Thyroid gland (tissue), 4 donors: ENCODE measurements at places on chromosomes 1 and 21. TPM values are rescaled to one million over a fixed set of nuclear protein-coding genes. Genes with fewer than 3 reads are reported as not detected.

The SRSF4 gene
- total RNA-seq, result 85.8 TPM

The PLEKHG5 gene
- total RNA-seq, result 8.9 TPM

The FABP3 gene
- total RNA-seq, result 5.4 TPM

The PSRC1 gene
- total RNA-seq, result 1.0 TPM

The AADACL3 gene
- total RNA-seq, result not detected

The OR2AK2 gene
- total RNA-seq, result 0.67 TPM

GRCh38 chr1:113949007-113949406 is 19.9 kb downstream of the HIPK1 start:
- DNase-seq, result no peak

DNA sequence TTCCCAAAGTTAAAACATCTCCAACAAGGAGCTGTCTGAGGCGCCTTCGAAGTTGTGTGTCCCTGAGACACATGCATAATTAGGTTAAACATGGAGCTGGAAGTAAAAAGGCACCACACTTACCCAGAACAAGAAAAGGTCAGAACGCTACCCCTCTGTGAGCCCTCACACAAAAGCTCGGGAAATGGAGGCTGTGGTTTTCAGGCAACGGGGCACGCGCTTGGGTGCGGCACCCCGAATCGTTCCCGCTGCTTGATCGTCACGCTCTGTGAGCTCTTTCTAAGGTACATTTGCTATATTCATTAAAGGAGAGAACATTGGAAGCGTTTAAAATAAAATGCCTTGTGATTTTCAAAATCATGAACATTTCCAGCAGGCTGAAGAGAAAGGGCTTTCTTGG is 12.5 kb downstream of the CAPN8 start:
- DNase-seq, result no peak

DNA sequence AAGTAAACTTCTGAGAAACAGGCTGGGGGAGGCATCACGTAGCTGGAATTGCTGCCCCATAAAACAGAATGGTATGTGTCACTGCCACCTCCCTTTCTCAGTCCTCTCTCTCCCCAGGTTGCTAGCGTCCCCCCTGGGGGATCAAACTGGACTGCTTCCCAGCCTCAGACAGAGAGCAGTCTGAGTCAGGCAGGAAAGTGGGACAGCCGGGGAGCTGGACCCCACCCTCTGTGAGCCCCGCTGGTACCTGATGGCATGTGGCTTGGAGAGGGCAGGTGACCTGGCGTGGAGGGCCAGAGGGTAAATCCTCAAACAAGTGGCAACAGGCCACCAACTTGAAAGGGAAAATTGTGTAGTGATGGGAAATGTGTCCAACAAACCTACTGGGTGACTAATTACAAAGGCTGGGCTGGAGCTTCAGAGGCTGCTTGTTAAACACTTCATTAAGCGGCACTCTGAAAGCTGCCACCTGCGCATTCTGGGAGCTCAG is 1.0 kb upstream of the SFN start:
- no peak for DNase-seq

DNA sequence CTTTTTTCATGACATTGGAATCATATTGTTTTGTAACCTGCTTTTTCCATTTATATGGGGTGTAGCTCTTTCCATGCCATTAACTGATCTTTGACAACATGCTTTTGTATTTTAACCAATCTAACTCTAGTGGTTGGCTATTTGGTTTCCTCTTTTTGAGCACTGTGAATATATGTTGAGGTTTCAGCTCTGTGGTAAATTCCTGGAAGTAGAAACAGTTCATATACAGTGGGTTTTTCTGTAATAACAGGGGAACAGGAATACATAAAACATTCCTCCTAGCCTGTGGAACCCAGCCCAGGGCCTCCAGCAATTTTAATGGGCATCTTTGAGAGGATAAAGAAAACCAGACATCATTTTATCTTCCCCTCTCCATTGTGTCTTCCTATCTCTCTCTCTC is 17.4 kb downstream of the AZIN2 start:
- no peak for DNase-seq

DNA sequence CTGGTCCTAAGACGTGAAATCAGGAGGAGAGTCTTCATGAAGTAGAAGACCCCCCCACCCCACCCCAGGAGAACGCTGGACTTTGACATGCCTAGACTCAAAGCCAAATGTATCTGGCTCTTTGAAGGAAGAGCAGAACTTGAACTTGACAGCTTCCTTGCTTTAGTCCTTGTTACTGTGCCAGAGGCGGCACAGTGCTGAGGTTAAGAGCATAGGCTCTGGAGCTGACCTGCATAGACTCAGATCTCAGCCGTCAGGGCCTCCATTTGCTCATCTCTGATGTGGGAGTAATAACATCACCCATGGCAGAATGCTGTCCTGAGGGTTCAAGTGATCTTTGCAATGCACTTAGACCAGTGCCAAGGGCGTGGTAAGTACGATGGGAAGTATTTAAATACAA is 39.0 kb downstream of the COL6A1 start:
- DNase-seq, result no peak

DNA sequence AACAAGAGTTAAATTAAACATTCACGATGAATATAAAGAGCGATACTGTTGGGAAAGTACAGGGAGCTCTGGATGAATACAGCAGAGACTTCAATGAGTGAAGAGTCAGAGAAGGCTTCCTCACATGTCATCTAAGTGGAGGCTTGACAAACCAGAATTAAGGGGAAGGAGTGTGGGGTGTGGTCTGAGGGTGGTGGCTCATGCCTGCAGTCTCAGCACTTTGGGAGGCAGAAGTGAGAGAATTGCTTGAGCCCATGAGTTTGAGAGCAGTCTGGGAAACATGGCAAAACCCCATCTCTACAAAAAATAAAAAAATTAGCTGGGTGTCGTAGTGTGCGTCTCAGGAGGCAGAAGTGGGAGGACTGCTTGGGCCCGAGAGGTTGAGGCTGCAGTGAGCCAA is 8.7 kb downstream of the SDHB start:
- DNase-seq, result no peak

DNA sequence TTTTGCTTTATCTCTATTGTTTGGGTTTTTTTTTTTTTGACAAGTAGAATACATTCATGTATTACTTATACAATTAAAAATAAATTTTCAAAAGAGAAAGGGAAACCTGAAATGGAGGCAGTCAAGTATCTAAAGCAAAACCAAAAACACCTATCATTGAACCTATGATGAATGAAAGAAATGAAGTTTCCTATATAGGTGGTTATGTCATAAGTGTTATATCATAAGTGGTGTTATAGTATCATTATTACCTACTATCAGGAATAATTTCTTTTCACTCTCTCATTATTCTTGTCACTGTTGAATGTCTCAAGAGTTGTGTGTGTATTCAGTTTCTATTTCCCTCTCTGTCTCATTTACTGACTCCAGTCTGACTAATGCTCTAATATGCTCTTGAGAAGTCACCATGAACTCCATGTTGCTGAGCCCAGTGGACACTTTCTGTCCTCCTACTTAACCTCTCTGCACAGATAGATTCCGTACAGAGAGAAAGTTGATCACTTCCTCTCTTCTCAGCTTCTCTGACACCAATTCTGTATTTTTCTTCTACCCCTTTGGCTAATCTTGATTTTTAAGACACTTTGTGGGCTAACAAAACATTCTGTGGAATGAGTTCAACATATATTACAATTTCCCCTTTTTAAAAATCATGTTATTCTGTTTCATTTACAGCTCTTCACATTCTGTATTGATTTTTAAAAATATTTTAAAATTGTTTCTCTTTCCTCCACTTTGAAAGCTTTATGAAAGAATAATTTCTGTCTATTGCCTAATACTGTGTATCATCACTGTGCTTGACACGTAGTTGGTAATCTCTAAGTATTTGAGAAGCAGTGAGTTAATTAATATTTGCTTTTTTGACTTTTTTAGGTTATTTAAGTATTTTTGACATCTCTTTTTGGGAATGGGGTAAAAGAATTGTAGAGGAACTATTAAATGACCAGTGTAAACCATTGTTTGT is 50.1 kb downstream of the RASAL2 start:
- DNase-seq, result no peak

DNA sequence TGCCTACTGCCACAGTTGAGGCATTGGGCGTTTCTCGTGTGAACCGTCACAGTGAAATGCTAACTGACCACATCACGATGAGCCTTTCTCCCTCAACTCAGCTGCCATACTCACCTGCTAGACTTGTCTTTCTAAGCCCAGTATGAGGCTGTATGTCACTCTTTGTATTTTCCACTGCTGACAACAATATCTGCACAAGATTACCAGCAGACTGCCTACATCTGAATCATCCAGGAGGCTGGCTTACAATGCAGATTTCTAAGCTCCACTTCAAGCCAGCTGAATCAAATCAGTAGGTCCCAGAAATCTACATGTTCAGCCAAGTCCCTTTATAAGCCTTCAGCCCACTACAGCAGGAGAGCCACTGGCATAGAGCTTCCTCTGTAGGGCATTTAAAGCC is 355.0 kb upstream of the DUSP10 start:
- DNase-seq, result no peak

DNA sequence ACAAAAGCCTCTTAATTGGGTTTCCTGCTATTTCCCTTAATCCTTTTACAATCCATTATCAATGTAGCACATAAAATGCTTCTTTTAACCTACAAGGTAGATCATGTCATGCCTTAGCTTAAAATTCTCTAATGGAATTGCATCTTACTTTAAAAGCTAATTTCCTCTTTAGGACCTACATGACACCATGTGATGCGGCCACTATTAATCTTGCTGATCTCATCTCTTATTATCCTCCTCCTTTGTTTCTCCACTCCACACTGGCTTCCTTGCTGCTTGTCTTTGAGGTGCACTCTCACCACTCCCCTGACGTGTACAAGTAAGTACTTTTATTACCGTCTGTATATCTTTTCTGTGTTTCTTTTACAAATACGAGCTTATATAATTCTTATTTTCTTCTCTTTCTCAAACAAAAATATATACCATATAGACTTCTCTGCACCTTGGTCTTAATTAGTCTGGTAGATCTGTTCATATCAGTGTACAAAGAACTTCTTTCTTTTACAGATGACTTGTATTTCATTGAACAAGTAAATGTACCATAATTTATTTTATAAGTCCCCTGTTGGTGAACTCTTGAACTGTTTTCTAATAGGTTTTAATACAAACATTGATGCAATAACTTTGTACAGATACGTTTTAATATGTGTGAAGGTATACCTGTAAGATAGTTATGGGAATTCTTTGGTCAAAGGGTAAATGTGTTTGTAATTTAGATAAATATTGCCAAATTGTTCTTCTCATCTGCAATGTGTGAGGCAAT is 28.2 kb downstream of the GPR88 start:
- DNase-seq, result no peak

GRCh38 chr1:178098262-178098661 is 4.4 kb downstream of the RASAL2 start:
- no peak for DNase-seq
